ENCODE measurements at places on chromosomes 11 and 22.

DNA sequence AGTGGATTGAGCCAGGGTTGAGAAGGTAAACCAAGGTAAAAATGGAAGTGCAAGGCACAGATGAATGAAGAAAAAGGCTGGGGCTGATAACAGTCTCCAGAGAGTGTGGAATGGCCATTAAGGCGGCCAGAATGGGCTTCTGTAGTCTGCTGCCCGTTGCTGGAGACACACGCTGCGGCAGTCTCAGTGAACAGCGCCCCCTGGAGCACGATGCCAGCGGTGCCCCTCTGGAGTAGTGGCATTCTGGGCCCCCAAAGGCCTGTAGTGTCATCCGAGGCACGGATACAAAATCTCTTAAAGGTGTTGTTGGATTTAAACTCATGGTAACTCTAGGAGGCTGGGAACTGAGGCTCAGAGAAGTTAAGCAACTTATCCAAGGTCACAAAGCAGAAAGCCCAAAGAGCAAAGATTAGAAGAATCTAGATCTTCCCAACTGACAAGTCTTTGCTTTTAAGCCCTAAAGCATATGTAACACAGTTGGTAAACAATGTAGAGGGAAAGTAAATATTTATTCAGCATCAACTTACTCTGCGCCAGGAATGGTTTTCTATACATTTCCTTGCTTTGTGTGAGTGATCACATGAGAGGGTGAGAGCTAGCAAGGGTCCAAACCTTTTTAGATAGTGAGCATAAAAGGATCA lies 18.2 kb downstream of the KCNJ1 start:
- peak; percentile 30 for DNase-seq

DNA sequence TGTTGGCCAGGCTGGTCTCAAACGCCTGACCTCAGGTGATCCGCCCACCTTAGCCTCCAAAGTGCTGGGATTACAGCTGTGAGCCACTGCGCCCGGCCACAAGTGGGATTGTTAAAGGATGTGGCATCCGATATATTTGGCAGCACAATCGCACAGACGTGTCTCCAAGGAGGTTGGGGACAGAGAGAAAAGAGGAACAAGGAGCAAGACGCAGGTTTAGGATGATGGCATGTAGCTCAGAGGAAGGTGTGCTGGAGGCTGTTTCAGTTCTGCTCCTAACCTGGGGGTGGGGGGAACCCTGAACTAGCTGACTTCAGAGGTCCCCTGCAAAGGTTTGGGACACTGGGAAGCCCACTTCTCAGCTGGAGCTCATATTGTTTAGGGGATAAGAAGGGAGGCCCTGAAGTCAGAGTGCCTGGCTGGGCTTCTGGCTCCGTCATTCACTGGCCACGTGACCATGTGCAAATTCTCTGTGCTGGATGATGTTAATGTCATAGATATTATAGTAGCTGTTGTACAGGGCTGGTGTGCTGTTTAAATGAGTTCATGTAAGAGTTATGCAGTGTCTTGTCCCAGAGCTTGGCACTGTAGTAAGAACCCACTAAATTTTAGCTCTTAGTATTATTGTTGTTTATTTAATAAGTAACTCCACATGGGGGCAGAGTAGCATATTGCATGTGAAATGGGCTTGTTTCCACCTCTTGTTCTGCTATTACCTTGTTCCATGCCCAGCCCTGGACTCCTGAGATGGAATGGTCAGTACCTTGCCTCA lies 129.7 kb downstream of the ST3GAL4 start:
- no peak for DNase-seq

GRCh38 chr11:131372234-131372962 lies 2.0 kb downstream of the NTM start:
- no peak for DNase-seq

- no peak for DNase-seq
Measured at GRCh38 chr11:37632748-37633147, 1034.7 kb upstream of the RAG2 start.

DNA sequence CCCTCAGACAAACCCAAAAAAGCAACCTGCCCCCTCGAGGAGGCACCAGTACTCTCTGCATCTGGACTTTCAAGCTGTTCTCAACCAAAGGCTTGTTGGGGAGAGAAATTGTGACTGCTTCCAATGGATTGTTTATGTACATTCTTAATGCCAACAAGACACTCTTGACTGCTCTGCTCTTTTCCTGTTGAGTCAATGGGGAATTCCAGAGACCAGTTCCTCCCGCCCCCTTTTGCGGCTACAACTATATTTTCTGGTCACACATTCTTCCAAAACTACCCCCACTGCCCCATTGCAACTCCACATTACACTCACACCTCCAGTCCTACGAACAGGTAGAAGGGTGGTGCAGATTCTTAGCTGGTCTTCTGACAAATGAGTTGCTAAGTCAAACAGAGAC lies 187.0 kb downstream of the DSCAML1 start:
- DNase-seq, result peak; percentile 21

- no peak for DNase-seq
Measured at GRCh38 chr11:44620328-44620725, 54.9 kb downstream of the CD82 start.

Measured in T-helper 2 cell treated with Interferon-gamma antibody and Interleukin-4, amounts not matched to agents 5 μg/mL and 100 μg/mL, for 36 hours (primary cell).